ENCODE measurements at places on chromosomes 1 and 21. TPM values are rescaled to one million over a fixed set of nuclear protein-coding genes. Genes with fewer than 3 reads are reported as not detected.

DNA sequence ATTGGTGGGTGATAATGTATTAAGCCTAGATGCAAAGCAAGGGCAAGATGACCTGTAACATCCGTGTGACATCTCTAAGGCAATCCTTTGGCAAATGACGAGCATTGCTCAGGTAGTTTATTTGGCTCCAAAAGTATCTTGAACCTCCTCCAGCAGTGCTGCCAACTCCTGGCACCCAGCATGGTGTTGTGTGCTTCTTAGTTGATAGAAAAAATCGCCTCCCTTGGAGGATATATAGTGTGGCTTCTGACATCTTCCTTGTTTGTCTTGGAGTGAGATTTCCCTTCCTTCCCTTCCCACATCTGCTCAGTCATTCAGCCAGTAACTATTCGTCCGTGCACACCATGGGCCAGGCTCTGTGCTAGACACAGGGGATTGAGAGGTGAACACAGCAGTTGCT, 121.8 kb downstream of the TOMM20 start:
- H3K27ac ChIP-seq, result no peak overlapping the region
- DNase-seq, result no peak
- H3K4me3 ChIP-seq, result no peak overlapping the region
- no peaks in the 10 kb centered on the region for H3K36me3 ChIP-seq

DNA sequence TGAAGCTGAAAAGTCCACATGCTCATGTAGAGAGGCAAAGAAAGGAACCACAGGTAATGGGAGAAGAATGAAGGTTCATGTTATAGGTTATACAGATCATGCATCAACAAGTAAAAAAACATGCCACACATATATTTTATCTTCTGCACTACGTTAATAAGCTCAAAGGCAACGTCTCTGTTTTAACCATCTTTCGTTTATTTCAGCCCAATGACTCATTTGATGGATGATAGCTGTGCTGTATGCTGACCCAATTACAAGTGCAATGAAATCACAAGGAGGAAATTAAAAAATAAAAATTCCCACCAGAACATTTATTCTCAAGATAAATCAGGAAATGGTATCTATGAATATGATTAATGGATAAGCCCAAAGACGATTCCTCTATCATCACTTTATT, 24.6 kb downstream of the XCL1 start:
- no peaks in the 10 kb centered on the region for H3K36me3 ChIP-seq
- H3K4me3 ChIP-seq, result no peak overlapping the region
- no peaks in the 10 kb centered on the region for H3K4me1 ChIP-seq
- H3K27me3 ChIP-seq, result no peaks in the 10 kb centered on the region

GRCh38 chr1:183306317-183307042, 111.7 kb downstream of the NMNAT2 start:
- H3K4me3 ChIP-seq, result no peak overlapping the region
- H3K27me3 ChIP-seq, result peaks cover 2% of the 10 kb centered on the region
- DNase-seq, result no peak
- no peaks in the 10 kb centered on the region for H3K36me3 ChIP-seq

GRCh38 chr1:159940006-159940620, 5.3 kb downstream of the IGSF9 start:
- peaks cover 19% of the 10 kb centered on the region for H3K27me3 ChIP-seq
- H3K36me3 ChIP-seq, result no peaks in the 10 kb centered on the region
- DNase-seq, result no peak
- H3K4me3 ChIP-seq, result no peak overlapping the region
- H3K27ac ChIP-seq, result no peak overlapping the region

GRCh38 chr1:247487057-247487456, 29.2 kb upstream of the OR2B11 start:
- H3K4me1 ChIP-seq, result peaks cover 7% of the 10 kb centered on the region
- DNase-seq, result peak; percentile 42
- H3K27ac ChIP-seq, result no peak overlapping the region
- no peak overlapping the region for H3K4me3 ChIP-seq

RWDD3 gene
- 31.4 TPM for total RNA-seq

GRCh38 chr21:42308914-42309752, 6.1 kb downstream of the TFF3 start:
- H3K4me3 ChIP-seq, result no peak overlapping the region
- H3K27me3 ChIP-seq, result peaks cover 4% of the 10 kb centered on the region
- no peak for DNase-seq
- H3K36me3 ChIP-seq, result no peaks in the 10 kb centered on the region
- H3K27ac ChIP-seq, result no peak overlapping the region

DNA sequence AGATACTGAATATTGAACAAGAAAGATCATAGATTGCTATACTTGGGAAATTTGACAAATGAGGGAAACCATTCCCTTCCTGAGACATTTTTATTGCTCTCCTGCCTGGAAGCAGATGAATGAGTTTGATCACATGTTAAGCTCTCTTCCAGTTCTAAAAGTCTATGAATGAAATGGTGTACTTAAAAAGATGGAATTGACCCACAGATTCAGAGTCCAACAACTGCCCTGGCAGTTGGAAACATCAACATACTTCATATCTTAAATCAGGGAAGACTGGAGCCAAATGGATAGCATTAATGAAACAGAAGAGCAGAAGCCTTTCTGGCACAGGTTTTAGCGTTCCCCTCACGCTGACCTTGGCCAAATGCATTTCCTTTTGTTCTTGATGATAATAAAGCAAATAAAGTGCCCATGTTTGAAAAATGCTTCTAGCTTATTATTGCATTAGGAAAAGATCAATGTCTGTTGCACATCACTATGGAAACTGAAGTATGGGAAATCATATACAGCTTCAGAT, 142.6 kb downstream of the ESRRG start:
- peaks cover 6% of the 10 kb centered on the region for H3K4me1 ChIP-seq
- DNase-seq, result no peak
- H3K36me3 ChIP-seq, result peaks cover 5% of the 10 kb centered on the region
- no peaks in the 10 kb centered on the region for H3K27me3 ChIP-seq
- no peak overlapping the region for H3K27ac ChIP-seq

GRCh38 chr1:81598623-81599022, 202.1 kb upstream of the ADGRL2 start:
- no peaks in the 10 kb centered on the region for H3K27me3 ChIP-seq
- H3K4me1 ChIP-seq, result no peaks in the 10 kb centered on the region
- H3K27ac ChIP-seq, result no peak overlapping the region
- H3K36me3 ChIP-seq, result no peaks in the 10 kb centered on the region

DNA sequence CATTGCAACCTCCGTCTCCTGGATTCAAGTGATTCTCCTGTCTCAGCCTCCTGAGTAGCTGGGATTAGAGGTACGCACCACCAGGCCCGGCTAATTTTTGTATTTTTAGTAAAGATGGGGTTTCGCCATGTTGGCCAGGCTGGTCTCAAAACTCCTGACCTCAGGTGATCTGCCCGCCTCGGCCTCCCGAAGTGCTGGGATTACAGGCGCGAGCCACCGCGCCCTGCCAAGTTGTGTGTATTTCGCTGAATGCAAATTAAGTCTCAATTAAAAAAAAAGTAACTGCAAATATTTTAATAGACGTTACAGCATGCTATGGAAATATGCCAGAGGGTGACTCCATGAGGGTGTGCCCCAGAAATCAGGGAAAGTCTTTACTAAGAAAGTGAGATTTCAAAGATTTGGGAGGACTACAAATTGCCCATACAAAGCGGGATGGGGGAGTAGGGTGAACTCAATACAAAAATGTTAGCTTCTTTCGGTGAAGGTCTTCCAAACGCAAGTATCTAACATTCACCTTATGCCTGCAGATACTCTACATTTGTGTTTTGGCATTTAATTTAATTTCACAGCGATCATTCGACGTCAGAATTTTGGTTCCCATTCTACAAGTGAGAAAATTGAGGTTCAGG, 85.6 kb downstream of the NKAIN1 start:
- no peaks in the 10 kb centered on the region for H3K36me3 ChIP-seq
- H3K4me3 ChIP-seq, result peak overlapping the region; percentile 90
- DNase-seq, result no peak
- peak overlapping the region; percentile 94 for H3K27ac ChIP-seq
- H3K27me3 ChIP-seq, result peaks cover 4% of the 10 kb centered on the region

GRCh38 chr1:151049458-151049857, 1.9 kb downstream of the C1orf56 start:
- DNase-seq, result no peak
- no peak overlapping the region for H3K4me3 ChIP-seq
- peaks cover 13% of the 10 kb centered on the region for H3K36me3 ChIP-seq
- H3K27ac ChIP-seq, result peak overlapping the region; percentile 42
- peaks cover 4% of the 10 kb centered on the region for H3K27me3 ChIP-seq

SLC44A5 gene
- 3.4 TPM for total RNA-seq

DNA sequence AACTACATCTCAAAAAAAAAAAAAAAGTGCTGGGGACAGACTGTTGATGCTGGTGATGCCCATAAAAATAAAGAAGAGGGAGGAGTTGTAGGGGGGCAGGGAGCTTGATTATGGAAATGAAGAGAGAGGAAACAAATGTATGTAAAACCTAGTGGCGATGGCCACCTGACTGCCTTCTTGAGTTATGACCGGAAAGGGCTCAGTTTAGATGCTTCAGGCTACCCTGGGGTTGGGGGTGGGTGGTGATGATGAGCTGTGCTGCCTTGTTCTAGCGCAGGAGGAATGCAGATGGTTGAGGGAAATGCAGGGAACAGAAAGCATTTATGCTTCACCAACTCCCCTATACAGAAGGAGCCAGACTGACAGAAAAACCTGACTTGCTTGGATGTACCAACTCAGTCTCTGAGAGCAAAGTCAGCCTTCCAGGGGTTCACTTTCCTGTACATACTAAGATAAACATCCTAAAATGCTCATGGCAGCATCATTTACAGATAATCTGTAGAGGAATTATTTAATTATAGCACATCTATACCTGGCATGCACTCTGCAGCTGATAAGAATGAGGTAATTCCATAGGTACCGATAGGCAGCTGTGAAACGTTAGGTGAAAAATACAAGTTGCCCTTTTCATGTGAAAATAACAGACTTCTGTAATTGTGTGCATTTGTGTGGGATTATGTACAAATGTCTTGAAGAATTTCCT, 8.0 kb upstream of the BCAR3 start:
- peaks cover 11% of the 10 kb centered on the region for H3K4me1 ChIP-seq
- no peak overlapping the region for H3K27ac ChIP-seq
- H3K27me3 ChIP-seq, result peaks cover 1% of the 10 kb centered on the region
- no peak overlapping the region for H3K4me3 ChIP-seq
- DNase-seq, result no peak

Measured in endothelial cell (in vitro differentiated cells).